Esophagus mucosa (tissue), 1 donor: ENCODE measurements at places on chromosomes 4 and X. TPM values are rescaled to one million over a fixed set of nuclear protein-coding genes. Genes with fewer than 3 reads are reported as not detected.

- ATAC-seq: no peak
These were observed 1.1 kb upstream of the MANBA start for GRCh38 chr4:102761906-102762305.

The RAI2 gene
- total RNA-seq: 1.1 TPM

- ATAC-seq: no peak
These were observed 23.5 kb upstream of the PAPSS1 start for GRCh38 chr4:107743532-107743931.

DNA sequence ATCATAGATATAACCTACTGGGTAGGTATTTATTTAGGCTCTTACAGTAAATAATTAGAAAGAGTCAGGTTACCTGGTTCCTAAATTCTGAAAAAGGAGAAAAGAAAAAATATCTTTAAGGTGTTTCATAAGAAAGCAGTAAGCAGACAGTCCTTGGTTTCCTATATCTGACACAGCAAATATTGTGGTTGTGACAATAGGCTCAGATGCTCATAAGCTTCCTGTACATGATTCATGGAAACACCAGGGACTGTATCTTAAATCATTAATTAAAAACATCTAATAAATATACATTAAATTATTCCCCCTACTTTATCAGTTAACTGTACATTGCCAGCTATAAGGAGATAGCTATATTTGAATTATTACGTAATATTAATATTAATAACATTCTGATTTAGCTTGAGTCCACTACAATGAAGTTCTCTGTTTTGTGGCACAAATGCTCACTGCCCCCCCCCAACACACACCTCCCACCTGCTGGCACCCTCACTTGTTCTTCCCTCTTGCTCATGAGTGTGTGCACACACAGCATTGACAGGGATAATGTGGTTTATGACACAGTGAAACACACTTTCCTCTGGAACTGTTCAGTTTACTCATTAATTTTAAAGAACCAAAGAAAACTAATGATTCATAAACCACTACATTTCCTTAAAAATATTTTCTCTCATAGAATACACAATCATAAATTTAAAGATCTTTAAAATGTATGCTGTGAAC lies 187.4 kb downstream of the NR3C2 start:
- no peak for ATAC-seq

The SSX4B gene
- not detected for total RNA-seq

- ATAC-seq: no peak
These were observed 7.3 kb downstream of the TREX2 start for GRCh38 chrX:153438532-153438931.

GRCh38 chr4:8081621-8082516 lies 76.7 kb downstream of the ABLIM2 start:
- no peak for ATAC-seq

- no peak for ATAC-seq
These were observed 78.2 kb upstream of the SORBS2 start for GRCh38 chr4:185890196-185890595.

The TEC gene
- total RNA-seq: 6.3 TPM

DNA sequence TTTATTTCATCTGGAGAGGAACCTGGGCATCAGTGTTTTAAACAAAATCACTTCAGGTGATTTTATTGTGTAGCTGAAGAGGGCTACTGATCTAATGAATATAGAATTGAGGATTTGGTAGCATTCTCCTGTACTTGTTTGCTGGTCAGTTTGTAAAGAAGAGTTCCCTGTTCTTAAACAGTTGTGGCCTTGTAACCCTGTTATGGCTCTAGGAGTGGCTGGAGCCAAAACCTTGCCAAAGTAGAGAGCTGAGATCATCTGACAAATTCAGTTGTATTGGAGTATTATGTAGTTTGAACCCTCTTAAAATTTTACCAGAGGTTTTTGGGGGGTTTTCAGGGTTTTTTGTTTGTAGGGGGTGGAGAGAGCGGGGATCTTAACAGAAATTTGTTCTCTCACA lies 36.5 kb downstream of the USP9X start:
- ATAC-seq: no peak

DNA sequence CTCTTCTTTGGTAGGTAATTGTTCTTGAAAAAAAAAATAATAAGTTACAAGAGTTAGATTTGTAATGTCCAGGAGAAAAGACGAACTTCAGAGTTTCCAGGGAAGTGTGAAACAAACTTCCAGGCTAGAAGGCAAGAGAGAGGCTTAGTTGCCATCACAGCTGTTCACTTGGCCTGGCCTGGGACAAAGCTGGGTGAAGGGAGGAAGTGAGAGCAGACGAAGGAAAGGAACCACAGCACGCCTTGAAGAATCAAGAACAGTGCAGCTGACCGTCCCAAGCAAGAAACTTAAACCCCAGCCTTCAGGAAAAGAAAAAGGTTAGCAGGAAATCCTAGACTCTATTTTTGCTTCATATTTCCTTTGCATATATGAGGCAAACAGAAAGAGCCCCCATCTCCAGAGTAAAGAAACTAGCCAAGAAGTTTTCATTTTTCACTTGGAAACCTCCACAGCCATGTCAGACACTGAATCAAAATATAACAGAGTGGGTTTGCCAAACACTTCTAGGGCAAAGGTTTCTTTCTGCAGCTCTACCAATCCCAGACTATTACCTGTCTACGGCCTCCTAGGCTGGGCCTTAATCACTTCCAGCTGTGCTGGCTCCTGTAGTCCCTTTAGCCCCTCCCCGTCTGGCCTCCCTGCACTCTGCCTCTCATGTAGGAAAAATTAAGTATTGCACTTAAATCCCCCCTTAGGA lies 209.6 kb downstream of the SPATA18 start:
- no peak for ATAC-seq

The GAGE12G gene
- not detected for total RNA-seq

DNA sequence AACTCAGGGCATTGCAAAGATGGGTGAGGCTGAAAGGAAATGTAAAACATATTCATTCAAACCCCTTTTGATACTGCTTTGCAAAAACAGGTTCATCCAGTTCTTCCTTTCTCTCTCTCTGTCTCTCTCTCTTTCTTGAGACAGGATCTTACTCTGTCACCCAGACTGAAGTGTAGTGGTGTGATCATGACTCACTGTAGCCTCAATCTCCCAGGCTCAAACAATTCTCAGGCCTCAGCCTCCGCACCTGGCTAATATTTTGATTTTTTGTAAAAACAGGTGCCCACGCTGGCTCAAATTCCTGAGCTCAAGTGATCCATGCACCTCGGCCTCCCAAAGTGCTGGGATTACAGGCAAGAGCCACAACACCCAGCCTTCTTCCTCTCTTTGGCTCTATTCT lies 15.6 kb upstream of the DCHS2 start:
- ATAC-seq: peak; percentile 99

- no peak for ATAC-seq
These were observed 402.2 kb downstream of the AFF2 start for GRCh38 chrX:148902581-148902980.

GRCh38 chrX:88603237-88603636 lies 143.8 kb upstream of the CPXCR1 start:
- no peak for ATAC-seq

DNA sequence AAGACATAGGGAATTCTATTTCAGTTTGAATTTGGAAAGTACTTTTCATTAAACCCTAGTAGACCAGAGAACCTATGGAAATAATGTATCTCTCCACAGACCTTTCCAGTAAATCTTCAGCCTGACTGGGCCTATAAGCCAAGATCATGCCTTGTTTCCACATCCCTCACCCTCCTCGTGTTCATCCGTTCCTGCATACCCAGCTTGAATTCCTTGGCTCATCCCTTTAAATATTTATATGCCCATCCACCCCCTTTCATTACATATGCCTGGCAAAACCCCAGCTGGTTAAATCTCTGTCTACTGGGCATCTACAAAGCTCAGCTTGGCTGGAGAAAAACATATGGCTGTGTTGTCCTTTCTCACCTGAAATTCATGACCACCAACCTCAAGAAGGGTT lies 32.4 kb downstream of the SLC2A9 start:
- ATAC-seq: no peak

- peak; percentile 5 for ATAC-seq
These were observed 670 bp downstream of the PAPSS1 start for GRCh38 chr4:107719207-107719921.

DNA sequence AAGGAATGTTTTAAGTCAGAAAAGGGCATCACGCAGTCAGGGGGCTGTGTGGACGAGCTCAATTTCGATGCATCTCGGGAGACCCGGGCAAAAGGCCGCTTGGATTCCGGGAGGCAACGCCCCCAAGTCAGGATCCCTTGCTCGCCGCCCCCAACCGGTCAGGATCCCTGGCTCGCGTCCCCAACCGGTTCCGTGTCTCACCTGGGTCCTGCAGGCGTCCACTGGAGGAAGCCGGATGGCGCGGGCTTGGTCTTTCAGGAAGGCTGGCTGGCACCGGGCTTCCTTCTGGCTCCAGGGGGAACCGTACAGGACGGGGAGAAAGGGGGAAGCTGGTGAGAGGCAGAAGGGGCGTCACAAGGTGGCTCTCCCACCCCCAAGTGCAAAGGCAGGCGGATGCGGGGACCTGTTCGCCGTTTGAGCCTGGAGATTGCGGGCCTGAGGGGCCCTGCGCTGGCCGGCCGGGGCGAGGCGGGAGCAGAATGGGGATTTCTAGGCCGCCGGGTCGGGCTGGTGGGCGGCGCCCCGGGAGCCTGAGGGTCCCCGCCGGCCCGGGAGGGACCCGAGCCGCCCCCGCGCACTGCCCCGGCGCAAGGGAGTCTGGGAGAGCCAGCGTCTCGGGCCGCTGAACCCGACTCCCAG lies 84.7 kb downstream of the HPRT1 start:
- no peak for ATAC-seq

The EMCN gene
- 4.7 TPM for total RNA-seq

GRCh38 chr4:15318621-15319348 lies 109.0 kb upstream of the C1QTNF7 start:
- no peak for ATAC-seq

The DDX60 gene
- total RNA-seq: 4.8 TPM

The HTR2C gene
- not detected for total RNA-seq

The USP46 gene
- total RNA-seq: 19.7 TPM

GRCh38 chr4:47490550-47490949 lies 5.5 kb downstream of the ATP10D start:
- ATAC-seq: peak; percentile 74
